Activated naive CD8-positive, alpha-beta T cell treated with anti-CD3 and anti-CD28 coated beads, Interleukin-2, amount 10 ng/mL, durations not matched to agents 7 days and 5 days (primary cell): ENCODE measurements at places on chromosomes 5 and 9. TPM values are rescaled to one million over a fixed set of nuclear protein-coding genes. Genes with fewer than 3 reads are reported as not detected.

DNA sequence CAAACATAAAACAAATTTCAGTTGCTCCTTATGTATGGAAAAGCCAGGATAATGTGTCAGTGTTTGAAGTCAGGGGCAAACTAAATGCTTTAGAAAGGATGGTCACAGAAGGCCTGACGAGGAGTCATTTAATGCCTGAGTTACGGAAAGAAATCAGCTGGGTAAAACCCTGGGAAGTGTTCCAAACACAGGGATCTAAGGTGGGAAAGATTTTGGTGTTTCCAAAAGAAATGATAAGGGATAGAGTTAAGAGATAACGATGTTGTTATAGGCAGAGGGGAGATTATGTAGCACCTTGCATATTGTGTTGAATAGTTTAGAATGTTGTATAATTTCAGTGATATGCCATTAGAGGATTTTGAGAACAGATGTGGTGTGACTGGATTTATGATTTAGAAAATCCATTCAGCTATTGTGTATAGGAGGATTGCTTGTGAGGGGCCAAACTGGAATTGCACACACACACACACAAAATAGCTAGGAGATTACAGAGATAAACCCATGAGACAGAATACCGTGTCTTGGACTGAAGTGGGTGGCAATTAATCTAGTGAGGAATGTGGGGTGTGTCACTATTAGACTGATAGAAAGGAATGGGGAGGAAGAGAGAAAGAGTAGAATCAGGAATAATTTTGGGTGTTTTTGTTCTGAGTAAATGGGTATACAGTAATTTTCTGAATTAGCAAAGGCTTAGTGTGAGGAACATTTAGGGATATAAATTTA, 274.2 kb upstream of the DAB2 start:
- H3K36me3 ChIP-seq = no peaks in the 10 kb centered on the region
- no peak overlapping the region for H3K4me3 ChIP-seq
- H3K27ac ChIP-seq = no peak overlapping the region
- no peak for DNase-seq
- peaks cover 6% of the 10 kb centered on the region for H3K27me3 ChIP-seq

- H3K4me3 ChIP-seq = no peak overlapping the region
- peaks cover 2% of the 10 kb centered on the region for H3K27me3 ChIP-seq
- DNase-seq = no peak
- peaks cover 8% of the 10 kb centered on the region for H3K4me1 ChIP-seq
- no peak overlapping the region for H3K27ac ChIP-seq
Observed at GRCh38 chr9:136576269-136576626, 30.4 kb upstream of the NOTCH1 start.

DNA sequence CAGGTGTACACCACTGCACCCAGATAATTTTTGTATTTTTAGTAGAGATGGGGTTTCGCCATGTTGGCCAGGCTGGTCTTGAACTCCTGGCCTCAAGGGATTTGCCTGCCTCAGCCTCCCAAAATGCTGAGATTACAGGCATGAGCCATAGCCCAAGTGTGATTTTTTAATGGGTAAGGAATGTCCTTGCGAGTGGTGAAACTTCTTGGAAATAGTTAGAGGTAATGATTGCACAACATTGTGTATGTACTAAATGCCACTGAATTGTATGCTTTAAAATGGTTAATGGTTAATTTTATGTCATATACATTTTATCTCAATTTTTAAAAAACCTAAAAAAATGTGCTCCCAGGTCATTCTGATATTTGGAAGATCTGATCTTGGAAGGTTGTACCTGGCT, 59.9 kb upstream of the IL6ST start:
- peaks cover 2% of the 10 kb centered on the region for H3K27me3 ChIP-seq
- peaks cover 14% of the 10 kb centered on the region for H3K36me3 ChIP-seq
- no peak overlapping the region for H3K4me3 ChIP-seq

Gene BSPRY
- 9.6 TPM for total RNA-seq

- H3K27me3 ChIP-seq = no peaks in the 10 kb centered on the region
- H3K4me3 ChIP-seq = no peak overlapping the region
- no peak for DNase-seq
- H3K4me1 ChIP-seq = no peaks in the 10 kb centered on the region
- H3K27ac ChIP-seq = no peak overlapping the region
Observed at GRCh38 chr5:37938076-37938852, 98.4 kb upstream of the GDNF start.

DNA sequence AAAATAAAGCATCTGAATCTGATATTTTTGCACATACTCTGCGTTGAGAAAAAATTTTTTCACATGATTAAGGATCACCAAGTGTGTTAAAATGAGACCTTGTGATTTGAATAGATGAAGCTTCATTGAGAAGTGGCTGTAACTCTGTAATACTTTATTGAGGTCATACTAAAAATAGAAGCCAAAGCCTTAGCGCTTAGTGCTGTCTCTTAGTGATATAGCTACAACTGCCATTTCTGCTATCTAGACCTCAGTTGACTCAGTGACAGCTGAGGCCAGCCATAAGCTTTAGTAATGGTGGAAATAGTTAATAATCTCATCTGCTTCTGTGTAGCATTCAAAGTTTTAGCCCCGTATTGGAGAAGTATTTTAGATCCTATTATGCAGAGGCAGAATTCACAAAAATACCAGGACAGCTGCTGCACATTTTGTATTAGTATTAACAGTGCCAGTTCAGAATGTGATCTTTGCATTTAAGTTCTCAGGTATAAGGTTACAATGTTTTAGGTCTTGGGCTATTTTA, 107.4 kb upstream of the SGCD start:
- H3K27me3 ChIP-seq = peaks cover 4% of the 10 kb centered on the region
- no peaks in the 10 kb centered on the region for H3K4me1 ChIP-seq
- no peak for DNase-seq
- H3K4me3 ChIP-seq = no peak overlapping the region
- no peak overlapping the region for H3K27ac ChIP-seq
- H3K36me3 ChIP-seq = no peaks in the 10 kb centered on the region

DNA sequence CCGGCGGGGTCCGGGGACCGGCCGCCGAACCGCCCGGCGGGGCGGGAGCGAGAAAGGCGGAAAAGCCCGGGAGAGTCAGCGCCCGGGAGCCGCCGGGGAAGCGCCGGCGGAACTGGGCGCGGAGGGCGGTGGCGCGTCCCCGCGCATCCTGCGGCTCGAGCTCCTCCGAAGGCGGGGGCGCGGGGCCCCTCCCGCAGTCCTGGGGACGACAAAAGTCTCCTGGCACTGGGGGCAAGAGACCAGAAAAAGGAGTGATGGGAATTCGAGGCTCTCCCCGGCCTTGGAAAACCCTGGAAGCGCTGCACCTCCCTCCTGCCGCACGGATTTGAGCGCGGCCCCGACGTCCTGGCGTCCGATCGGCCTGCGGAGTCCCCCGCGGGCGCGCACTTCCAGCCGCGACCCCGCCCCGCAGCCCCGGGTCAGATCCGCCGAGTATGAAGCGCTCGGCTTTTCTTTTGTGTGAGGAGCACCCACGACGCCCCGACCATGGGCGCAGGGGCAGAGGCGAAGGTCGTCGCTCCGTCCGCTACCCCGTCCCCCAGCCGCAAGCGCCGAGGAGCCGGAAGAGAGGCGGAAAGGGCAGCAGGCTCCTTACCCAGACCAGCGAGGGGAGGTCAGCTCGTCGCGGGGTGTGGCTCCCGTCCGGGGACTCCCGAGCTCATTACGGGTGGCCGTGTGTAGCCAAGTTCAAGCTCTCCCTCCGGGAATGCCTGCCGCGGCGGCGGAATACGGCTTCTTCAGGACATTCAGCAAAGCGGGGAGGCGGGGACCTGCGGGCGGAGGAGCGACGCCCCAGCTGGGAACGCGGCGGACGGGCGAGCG, at the start of gene EPB41L4A:
Gene EPB41L4A (minus strand): TSS at position 114 of the 822 bp plus-strand sequence. CDS start 238 bp downstream, outside the sequence.
- DNase-seq = peak; percentile 48
- H3K27ac ChIP-seq = no peak within 1 kb of the TSS
- peaks cover 7% of the 10 kb centered on the region for H3K4me1 ChIP-seq
- H3K36me3 ChIP-seq = no peaks in the 10 kb centered on the region

DNA sequence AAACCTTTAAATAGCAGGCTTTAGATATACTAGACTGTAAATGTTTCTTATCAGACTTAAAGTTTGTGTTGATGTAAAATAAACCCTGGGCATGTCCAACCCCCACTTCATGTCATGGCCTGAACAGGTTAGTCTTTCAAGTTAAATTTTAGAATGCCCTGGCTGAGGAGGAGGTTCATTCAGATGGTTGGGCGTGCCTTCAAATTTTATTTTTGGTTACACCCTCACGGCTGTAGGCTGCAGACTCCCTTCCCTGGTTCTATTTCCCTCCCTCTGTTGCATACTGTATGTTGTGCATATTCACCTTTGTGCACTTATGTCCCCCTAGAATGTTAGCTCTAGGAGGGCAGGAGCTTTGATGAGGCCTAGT, 5.3 kb upstream of the BICD2 start:
- no peak overlapping the region for H3K4me3 ChIP-seq
- no peak overlapping the region for H3K27ac ChIP-seq
- H3K36me3 ChIP-seq = no peaks in the 10 kb centered on the region
- H3K27me3 ChIP-seq = peaks cover 2% of the 10 kb centered on the region

Gene TAF11L10
- not detected for total RNA-seq

Gene DDX4
- total RNA-seq = 1.2 TPM

Gene DIRAS2
- total RNA-seq = not detected

DNA sequence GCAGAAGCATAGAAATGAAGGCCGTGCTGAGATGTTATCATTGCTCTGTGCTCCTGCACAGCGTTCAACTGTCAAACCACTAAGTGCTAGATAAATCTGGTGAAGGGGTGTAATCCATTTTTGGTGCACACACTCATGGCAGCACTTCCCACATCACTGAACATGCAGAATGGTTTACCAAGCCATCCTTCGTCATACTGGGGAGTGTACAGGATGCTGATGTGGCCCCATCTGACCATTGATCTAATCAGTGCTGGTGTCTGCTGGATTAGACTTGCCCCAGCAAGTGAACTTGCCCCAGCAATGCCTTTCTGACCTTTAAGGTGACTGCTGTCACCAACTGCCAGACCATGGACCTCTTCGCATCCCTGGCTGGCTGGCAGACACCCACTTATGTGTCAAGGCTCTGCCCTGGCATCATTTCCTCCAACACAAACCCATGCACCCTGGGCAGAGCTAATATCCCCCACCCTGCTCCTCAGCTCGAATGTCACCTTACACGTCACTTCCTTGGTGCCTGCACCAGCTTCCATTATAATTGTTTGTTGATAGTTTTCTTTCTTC, 4.2 kb upstream of the SEMA4D start:
- peaks cover 63% of the 10 kb centered on the region for H3K4me1 ChIP-seq
- no peaks in the 10 kb centered on the region for H3K27me3 ChIP-seq
- H3K4me3 ChIP-seq = peak overlapping the region; percentile 71
- H3K27ac ChIP-seq = peak overlapping the region; percentile 95
- H3K36me3 ChIP-seq = no peaks in the 10 kb centered on the region

Gene PIK3R1
- 86.5 TPM for total RNA-seq

Gene MAMDC2
- total RNA-seq = 0.08 TPM

Gene TEK
- total RNA-seq = not detected

Gene SPATA31D4
- not detected for total RNA-seq

Gene C5orf22
- total RNA-seq = 29.9 TPM

- H3K4me1 ChIP-seq = peaks cover 47% of the 10 kb centered on the region
- peaks cover 16% of the 10 kb centered on the region for H3K36me3 ChIP-seq
- H3K27me3 ChIP-seq = no peaks in the 10 kb centered on the region
- H3K27ac ChIP-seq = no peak overlapping the region
Observed at GRCh38 chr5:134539732-134540131, 14.3 kb downstream of the JADE2 start.

- H3K27ac ChIP-seq = peak overlapping the region; percentile 72
- peak overlapping the region; percentile 10 for H3K4me3 ChIP-seq
- peaks cover 28% of the 10 kb centered on the region for H3K4me1 ChIP-seq
- peaks cover 18% of the 10 kb centered on the region for H3K36me3 ChIP-seq
- H3K27me3 ChIP-seq = no peaks in the 10 kb centered on the region
Observed at GRCh38 chr5:154221371-154221896, 30.9 kb downstream of the GALNT10 start.

DNA sequence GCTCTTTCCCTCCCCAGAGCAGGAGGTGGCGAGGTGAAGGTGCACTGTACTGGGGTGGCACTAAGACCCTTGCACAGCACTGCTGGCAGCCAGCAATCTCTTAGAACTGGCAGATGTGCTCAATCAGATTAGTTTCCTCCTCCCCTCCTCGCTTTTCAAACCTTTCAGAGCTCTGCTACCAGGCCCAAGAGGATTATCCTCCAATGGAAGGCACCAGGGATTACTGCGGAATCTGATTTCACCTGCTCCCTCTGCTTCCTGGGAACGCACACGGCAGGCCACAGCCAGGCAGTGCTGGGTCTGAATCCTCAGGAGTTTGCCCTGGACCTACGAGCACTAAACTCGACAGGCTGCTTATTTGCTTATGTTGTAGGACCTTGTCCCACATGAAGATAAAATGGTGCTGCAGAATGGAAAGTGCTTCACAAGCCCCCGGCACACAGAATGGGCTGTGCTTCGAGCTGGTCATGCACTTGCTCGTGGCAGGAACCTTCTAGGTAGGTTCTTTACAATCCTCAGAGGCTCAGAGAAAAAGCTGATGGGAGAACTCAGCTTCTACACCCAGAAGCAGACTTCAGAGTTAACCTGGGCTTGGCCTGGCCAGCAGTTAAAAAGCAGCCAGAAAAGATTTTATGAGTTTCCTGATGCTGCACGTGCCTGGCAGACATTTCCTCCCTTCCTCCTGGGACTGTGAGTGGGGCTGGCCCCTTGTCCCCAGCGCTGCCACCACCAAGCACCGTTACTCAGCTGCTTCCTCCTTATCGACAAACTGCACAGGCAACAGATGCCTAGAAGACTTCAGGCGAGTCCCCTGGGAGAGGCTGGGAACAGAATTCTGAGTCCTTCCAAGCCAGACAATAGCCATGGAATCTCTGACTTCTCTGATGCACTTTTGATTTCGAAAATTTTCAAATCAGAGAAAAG, 33.1 kb downstream of the FABP6 start:
- H3K27ac ChIP-seq = no peak overlapping the region
- H3K27me3 ChIP-seq = no peaks in the 10 kb centered on the region
- H3K4me1 ChIP-seq = no peaks in the 10 kb centered on the region
- no peak for DNase-seq

- H3K27ac ChIP-seq = no peak overlapping the region
- DNase-seq = no peak
- H3K4me1 ChIP-seq = peaks cover 5% of the 10 kb centered on the region
- no peaks in the 10 kb centered on the region for H3K36me3 ChIP-seq
- H3K27me3 ChIP-seq = peaks cover 20% of the 10 kb centered on the region
Observed at GRCh38 chr5:72152545-72152944, 45.3 kb downstream of the MAP1B start.

GRCh38 chr5:154220625-154221024, 30.1 kb downstream of the GALNT10 start:
- H3K4me1 ChIP-seq = peaks cover 28% of the 10 kb centered on the region
- no peak for DNase-seq
- H3K4me3 ChIP-seq = no peak overlapping the region
- H3K27ac ChIP-seq = no peak overlapping the region
- no peaks in the 10 kb centered on the region for H3K27me3 ChIP-seq
- peaks cover 13% of the 10 kb centered on the region for H3K36me3 ChIP-seq

- no peak overlapping the region for H3K4me3 ChIP-seq
- DNase-seq = no peak
- no peaks in the 10 kb centered on the region for H3K4me1 ChIP-seq
- peaks cover 5% of the 10 kb centered on the region for H3K27me3 ChIP-seq
- H3K27ac ChIP-seq = no peak overlapping the region
Observed at GRCh38 chr9:71663216-71663615, 105.1 kb downstream of the CEMIP2 start.

Gene C5orf58
- total RNA-seq = not detected

- no peaks in the 10 kb centered on the region for H3K4me1 ChIP-seq
- DNase-seq = no peak
- H3K27me3 ChIP-seq = no peaks in the 10 kb centered on the region
Observed at GRCh38 chr9:135851748-135852147, 55.6 kb downstream of the CAMSAP1 start.

GRCh38 chr9:75960551-75960950, 70.1 kb downstream of the PCSK5 start:
- no peaks in the 10 kb centered on the region for H3K27me3 ChIP-seq
- no peak overlapping the region for H3K27ac ChIP-seq
- peaks cover 2% of the 10 kb centered on the region for H3K36me3 ChIP-seq

Gene OTP
- total RNA-seq = not detected

Gene PCDHGA3
- 0.14 TPM for total RNA-seq

Gene PCDHA10
- total RNA-seq = not detected
